Cortex of kidney (tissue), 1 donor: ENCODE measurements at places on chromosomes 6 and 20.

- DNase-seq, result no peak
Observed at GRCh38 chr20:2253256-2253655, 42.5 kb upstream of the TGM3 start.

DNA sequence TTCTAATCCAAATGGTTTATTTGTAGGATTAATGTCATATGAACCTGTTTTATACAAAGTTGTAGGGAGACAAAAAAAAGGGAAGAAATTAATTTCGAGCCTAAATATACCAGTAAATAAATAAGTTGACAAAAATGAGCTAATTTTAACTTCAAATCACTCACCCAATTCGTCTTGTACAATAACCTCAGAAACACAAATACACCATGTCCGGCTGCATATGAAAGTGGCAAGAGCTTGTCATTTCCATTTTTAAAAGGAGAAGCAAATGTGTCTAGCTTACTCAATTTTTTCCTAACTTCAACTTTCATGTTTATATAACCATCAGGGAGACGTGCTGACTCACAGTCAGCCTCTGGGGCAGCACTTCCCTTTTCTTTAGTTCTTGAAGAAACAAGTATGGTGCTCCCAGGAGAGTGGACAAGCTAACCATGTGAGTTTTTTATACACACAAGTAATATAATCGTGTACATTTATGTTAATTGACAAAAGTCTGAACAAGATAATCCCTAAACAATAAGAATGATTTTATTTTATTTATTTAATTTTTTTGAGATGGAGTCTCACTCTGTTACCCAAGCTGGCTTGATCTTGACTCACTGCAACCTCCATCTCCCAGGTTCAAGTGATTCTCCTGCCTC, 55.5 kb upstream of the SGK1 start:
- DNase-seq, result no peak

DNA sequence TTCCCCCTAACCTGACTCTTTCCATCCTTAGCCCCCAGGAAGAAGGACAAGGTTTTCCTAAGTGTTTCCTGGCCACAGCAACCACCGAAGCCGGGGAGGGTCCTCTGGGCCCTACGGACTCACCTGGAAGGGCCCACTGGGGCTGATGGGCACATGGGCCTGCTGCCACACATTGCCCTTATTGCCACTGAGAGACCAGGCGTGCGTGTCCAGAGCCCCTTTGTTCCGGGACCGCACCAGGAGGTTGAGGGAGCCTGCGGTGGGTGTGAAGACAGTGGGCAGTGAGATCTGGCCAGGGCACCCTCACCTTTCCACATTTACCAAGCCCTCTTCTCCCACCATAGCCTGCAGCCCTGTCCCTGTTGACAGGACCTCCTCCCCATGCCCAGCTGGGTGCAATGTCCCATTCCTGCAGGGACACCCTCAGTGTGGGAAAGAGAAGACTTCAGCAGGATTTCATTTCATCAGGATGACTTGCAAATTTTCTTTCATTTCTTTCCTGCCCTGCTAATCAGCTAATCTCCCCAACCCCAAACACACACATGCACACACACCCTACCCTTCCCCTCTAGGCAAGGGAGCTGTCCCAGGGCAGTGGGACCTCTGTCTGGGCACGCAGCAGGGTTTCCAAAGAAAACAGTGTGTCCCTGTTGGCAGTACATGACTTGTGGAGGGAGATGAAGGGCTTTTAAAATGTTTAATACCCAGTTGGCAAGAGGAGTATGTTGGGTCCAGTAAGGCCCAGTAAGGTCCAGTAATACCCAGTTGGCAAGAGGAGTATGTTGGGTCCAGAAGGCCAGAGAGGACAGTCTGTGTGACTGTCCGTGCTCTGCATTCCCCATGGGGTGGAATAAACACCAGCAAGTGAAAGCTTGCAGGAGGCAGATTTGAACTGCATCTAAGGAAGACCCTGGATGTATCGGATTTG, 59.0 kb downstream of the MDGA1 start:
- DNase-seq, result no peak

- DNase-seq, result no peak
Observed at GRCh38 chr6:20572288-20572687, 38.0 kb downstream of the CDKAL1 start.

DNA sequence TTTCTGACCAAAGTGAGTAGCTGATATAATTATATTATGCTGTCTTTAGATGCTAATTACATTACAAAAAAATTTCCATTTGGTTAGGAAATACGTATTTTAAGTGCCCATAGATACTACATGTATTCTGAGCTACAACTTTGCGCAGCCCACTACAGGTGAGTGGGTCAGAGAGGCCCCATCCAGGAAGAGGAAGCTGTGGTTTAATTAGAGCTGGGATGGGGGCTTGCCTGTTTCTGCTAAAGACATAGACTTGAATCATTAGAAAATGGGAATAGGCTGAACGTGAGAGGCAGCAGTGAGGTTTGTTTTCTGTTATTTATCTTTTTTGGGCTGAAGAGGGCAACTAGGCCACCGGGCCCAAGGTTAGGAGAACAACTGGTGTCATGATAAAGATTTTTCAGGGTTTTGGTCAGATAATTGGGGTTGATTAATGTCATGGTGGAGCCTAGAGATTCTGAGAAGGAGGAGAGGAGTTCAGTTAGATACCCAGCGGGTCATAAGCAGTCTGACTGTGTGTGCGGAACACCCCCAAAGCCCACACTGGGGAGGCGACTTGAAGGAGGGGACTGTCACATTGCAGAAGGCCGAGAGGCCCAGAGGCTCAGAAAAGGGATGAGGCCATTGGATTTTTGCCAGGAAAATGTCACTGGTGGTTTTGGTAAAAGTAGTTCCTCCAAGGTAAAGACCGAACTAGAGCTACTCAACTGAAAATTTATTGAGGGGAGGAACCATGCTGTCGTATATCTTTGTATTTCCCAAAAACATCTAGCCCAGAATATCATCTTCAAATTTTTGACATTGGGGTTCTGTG, 14.5 kb upstream of the IRF4 start:
- no peak for DNase-seq

DNA sequence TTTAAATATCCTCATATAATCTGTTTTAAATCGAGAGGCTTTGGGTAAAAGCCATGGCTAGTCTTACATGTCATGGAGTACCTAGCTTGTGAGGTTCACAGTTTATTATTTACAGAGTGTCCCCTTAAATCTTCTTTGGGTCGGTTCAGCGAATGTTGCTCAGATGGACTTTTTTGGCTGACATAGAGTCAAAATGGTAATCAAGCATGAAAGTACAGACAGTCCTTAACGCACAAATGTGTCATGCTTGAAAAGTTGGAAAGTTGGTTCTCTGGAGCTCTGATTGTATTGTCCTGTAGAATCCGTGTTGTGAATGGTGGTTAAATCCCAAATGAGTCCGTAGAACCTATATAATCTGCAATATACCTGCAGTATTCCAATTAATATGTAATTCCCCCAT, 22.0 kb downstream of the PTPN1 start:
- DNase-seq, result no peak

DNA sequence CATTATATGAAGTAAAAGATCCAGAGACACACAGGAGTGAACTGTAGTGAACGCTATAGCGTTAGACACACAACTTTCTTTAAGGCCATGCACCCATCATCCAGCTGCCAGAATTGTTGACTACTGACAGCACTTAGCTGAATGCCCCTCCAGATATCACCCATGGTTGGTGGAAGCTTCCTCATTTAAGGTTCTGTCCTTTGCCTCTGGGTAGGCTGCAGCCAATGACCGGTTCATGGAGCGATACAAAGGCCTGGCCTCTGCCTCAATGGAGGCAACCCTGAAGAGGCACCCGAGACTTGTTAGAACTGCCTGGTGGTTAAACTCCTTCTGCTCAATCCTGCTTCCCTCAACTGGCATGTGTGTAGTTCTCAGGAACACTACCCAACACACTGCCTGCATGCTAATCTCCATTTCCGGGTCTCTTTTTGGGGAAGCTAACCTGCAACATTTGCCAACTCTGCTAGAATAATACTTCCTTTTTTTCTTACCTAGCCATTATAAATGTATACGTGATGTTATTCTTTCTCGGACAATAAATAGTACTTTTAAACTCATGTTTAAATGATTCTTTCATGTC, 49.8 kb upstream of the THEMIS start:
- no peak for DNase-seq

GRCh38 chr6:18425218-18425617, 38.1 kb downstream of the RNF144B start:
- DNase-seq, result no peak

- DNase-seq, result no peak
Observed at GRCh38 chr6:144675231-144675861, 390.2 kb downstream of the UTRN start.

GRCh38 chr6:53734473-53735299, 60.1 kb upstream of the LRRC1 start:
- DNase-seq, result no peak

GRCh38 chr6:10180138-10181074, 234.5 kb downstream of the TFAP2A start:
- no peak for DNase-seq

DNA sequence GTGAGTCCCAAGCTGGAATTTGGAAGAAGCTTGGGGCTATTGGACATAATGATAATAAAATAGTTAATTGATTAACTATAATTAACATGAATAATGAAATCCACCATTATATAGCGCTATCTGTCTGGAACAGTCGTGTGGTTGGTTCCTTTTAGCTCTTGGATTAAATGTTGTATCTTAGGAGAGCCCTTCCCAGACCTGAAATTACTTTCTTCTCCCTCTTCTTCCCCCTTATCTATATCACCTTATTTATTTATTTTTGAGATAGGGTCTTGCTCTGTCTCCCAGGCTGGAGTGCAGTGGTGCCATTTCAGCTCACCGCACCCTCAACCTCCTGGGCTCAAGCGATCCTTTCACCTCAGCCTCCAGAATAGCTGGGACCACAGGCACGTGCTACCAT, 64.6 kb downstream of the NCOA3 start:
- no peak for DNase-seq

DNA sequence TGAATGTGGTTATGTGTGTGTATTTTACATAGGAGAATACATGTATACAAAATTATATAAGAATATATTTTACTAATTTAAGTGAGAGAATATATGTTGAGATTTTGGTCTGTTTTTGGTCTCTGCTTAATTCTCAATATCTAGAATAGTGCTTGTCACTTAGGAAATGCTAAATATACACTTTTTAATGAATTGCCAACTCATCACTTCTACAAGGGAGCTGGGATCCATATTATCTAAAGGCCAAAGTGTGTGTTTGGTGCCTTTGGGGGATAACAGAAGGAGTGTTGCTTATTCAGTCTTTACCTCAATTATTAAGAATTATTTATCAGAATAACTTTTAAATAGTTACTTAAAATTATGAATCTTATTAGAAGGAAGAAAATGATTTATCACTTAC, 1304.8 kb downstream of the HACE1 start:
- no peak for DNase-seq

DNA sequence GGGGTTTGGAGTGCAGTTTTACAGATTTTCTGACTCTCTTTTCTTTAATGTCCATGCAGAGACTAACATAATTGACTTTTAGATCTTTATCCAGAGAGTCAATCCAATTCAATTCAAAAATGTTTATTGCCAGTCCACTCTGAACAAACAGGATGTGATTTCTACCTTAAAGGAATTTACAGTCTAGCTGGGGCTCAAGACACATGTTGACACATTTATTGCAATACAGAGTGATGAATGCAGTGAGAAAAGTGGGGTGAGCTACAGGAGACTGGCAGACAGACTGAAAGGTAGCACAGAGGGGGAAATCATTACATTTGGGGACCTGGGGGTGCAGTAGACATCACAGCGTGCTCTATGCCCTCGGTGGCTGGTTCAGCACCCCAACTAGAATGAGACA, 193.9 kb downstream of the SLC24A3 start:
- DNase-seq, result no peak

DNA sequence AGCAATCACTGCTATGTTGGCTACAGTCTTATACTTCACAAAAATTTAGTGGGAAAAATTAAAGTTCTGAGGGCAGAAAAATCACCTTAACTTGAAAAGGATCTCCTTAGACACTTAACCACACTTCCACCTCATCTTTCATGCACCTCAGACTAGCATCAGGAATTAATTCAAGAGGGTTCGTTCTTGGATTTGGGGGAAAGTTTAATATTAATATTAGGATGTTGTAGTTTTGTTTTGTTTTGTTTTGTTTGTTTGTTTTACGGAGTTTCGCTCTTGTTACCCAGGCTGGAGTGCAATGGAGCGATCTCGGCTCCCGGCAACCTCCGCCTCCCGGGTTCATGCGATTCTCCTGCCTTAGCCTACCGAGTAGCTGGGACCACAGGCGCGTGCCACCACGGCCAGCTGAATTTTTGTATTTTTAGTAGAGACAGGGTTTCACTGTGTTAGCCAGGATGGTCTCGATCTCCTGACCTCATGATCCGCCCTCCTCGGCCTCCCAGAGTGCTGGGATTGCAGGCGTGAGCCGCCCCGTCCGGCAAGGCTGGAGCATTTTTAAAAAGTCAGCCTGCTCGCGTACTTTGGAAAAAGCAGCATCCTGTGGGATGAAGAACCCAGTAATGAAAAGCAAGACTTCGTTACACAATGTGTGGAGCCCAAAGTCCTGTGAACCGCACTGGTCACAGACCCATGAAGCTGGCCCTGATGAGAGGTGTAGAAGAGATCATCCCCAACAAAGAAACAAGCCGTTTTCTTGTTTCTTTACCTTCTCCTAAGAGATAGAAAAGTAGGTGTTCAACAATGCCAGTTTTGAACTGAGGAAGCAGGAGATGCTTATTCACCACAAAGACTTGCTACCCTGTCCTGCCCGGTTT, 194.9 kb downstream of the GPX5 start:
- no peak for DNase-seq

DNA sequence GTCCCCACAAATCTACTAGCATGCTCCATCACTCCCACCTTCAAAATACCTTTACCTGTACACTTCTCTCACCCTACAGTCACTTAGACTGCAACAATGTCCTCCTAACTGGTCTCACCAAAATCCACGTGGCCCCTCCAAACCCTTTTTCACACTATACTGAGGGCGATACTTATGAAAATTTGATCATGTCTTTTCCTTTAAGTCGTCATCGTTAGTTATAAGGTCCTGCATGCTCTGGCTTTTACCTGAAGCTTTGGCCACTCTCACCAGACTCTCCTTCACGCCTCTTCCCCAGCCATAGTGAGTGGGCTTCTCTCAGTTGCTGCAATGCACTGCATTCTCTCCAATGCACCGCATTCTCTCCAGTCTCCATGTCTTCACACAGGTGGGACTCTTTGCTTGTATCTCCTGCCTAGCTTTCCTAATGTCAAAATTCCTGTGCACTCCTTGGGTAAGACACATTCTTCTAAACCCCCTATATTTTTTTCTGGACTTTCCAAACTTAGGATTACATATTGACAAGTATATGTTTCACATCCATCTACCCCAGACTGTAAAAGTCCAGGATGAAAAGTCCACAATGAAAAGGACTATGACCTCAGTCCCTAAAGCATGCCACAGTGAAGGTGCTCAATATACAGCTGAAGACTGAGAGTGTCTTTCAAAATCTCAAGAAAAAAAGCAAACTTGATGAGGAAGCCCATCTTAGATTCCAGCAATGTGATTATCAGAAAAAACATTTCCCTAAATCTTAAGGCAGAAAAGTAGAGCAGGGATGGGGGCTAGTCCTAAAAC, 24.7 kb downstream of the PTPRK start:
- DNase-seq, result no peak
